ENCODE measurements at places on chromosomes 11 and 22.
A peak's percentile ranks its signal among the peaks of the same experiment; 100 is the strongest.

- DNase-seq = no peak
Observed at GRCh38 chr11:34928268-34928959, 12.0 kb downstream of the PDHX start.

GRCh38 chr11:130203766-130204702 is 44.5 kb downstream of the ST14 start:
- DNase-seq = no peak

DNA sequence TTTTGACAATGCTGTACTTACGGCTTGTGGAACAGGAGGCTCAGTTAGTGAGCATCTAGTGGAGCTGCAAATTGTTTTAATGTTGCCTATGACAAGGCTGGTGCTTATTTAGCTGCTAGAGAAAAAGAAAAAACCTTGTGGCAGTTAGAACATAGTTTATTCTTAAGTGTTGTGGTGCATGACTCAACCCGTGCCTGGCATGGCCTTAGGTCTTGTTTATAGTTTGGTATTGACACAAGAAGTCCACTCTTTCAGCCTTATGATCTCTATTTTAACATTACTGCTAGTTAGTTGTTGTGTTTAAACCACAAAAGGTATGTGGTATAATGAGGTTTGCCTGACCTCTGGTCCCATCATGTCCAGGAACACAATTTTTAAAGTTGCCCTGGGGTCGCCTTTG is 744.6 kb downstream of the FAM181B start:
- no peak for DNase-seq

GRCh38 chr11:87358461-87358860 is 320.7 kb downstream of the TMEM135 start:
- no peak for DNase-seq

DNA sequence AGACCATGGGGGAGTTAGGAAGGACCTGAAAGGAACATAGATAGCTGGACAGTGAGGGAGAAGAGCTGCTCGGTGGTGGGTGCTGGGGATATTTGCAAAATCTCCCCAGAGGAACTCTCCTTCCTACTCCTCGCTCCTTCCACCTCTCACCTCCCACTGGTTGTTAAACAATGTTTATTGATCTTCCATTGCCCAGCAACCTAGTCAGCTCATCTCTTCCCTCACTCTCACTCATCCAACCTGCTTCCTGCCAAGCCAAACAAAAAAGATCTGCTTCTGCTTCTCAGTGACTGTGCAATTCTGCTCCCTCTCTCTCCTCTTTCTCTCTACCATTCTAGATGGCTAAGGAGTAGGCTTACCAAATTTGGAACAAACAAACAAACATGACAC is 115.0 kb downstream of the SLC1A2 start:
- DNase-seq = no peak

- no peak for DNase-seq
Observed at GRCh38 chr11:36156817-36157519, 132.3 kb downstream of the COMMD9 start.

DNA sequence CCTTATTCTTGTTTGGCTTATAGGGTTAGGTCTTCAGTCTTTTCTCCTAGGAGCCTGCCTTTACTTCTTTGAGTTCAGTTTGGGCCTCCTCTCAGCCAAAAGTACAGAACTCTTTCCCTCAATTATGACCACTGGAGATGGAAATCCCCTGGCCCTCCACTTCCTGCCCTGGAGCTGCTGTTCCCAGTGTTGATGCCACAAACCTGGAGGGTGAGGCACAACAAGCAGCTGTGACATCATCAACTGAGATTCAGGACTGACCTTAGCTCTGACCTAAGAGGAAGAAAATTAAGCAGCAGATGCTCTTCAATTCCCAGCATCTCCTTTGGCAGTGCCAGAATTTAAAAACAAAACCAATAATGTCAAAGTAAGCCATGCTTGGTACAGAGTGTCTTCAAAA is 3.0 kb downstream of the ABTB2 start:
- no peak for DNase-seq

- DNase-seq = no peak
Observed at GRCh38 chr11:76694664-76695063, 24.1 kb upstream of the LRRC32 start.

- DNase-seq = no peak
Observed at GRCh38 chr22:48380016-48380665, 1447.5 kb downstream of the BRD1 start.

- DNase-seq = no peak
Observed at GRCh38 chr22:19571995-19572394, 47.8 kb upstream of the CLDN5 start.

GRCh38 chr22:49413146-49413545 is 414.5 kb downstream of the BRD1 start:
- DNase-seq = no peak

DNA sequence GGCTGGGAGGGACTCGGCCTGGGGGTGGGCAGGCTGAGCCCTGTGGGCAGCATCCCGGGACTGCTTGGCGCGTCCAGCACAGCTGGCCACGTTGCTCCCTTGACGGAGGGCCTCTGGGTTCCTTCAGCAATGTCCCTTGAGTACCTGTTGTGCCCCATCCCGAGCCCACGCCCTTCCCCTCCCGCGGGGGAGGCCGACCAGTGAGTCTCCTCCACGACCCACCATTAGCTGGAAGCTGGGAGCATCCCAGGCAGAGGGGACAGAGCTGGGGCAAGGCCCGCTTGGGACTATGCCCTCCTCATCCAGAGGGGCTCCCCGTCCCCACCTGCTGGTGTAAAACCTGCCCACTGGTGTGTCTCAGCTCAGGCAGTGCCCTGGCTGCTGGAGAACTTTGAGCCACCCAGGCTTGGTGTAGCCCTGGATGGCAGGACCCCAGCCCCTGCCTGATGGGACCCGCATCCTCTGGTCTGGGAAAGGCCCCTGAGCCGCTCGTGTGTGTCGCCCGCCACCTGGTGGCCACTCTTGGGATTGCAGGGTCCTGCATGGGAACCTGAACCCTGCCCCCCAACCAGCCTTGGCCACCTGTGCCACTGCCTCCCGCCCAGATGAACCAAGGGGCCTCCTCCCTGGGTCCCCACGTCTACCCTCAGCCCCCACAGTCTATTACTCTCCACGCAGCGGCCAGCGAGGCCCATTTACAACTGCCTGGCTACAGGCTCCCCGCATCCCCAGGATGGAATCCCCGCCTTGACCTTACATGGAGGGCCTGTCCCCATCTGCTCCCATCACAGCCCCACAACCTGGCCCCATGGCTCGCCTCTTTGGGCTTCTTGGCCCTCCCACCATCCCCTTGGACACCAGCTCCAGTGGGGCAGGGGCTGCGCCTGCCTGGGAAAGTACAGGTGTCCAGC is 16.6 kb upstream of the ARHGAP8 start:
- DNase-seq = peak; percentile 84

- no peak for DNase-seq
Observed at GRCh38 chr22:17130199-17130598, 9.0 kb upstream of the TMEM121B start.

DNA sequence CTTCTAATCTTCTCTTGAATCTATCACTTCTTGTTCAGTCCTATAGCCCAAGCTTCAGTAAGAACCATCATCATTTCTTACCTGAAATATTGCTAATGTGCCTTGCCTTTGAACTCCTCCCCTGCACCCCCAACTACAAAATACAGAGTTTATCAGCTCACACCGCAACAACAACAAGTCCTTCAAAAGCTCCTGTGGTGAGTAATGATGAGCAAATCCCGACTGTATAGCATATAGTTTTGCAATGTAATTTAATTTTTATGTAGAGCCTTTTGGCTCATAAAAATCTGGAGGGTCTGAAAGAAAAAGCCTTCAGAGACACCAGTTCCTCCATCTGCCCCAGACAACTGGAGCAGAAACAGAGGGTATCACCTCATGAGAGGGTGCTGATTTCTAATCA is 124.7 kb downstream of the ARHGAP32 start:
- no peak for DNase-seq

DNA sequence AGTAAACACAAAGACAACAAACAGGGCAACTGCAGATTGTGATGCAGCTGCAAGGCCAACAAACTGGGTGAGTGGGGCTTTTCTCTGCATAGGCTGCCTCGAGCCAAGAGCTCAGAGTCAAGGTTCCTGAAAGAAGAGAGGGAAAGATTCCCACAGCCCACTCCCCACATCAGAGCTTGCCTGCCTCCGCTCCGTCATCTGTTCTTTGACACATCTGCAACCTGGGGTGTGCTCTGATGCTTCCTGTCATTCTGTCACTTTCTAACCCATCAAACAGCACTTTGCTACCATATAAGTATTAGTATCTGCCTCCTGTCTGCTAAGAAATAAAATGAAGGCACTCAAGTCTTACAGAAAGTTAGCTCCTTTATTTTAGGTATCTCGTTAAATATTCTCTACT is 46.9 kb downstream of the C22orf31 start:
- DNase-seq = no peak

DNA sequence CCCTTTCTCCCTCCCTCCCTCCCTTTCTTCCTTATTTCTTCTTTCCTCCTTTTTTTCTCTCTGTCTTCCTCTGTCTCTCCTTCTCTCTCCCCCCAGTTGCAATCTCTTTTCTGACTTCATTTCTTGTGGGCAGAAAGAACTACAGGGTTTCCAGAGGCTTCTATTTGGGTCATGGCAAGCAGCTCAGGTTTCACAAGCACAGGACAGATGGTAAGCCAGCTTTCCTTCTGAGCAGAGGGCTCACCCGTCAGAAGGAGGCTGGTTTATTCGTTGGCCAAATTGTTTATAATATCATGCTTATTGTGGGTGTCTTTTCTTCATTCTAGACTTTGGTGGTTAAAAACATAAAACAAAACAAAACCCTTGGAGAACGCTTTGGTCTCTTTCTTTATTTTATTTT is 58.9 kb upstream of the CLMP start:
- DNase-seq = no peak

DNA sequence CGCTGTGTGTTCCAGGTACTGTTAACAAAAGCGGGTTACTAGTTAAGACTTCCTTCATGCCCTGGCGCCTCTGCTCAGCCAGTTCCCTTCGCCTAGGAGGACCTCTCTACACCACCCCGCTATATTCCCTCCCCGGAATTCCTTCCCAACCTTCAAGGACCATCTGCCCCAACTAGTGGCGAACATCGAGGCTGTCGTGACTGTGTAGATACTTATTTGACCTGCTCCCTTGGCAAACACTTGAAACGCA is 450 bp upstream of the BCL2L13 start:
- no peak for DNase-seq

GRCh38 chr11:64146036-64146955 is 19.6 kb downstream of the MACROD1 start:
- peak; percentile 9 for DNase-seq

DNA sequence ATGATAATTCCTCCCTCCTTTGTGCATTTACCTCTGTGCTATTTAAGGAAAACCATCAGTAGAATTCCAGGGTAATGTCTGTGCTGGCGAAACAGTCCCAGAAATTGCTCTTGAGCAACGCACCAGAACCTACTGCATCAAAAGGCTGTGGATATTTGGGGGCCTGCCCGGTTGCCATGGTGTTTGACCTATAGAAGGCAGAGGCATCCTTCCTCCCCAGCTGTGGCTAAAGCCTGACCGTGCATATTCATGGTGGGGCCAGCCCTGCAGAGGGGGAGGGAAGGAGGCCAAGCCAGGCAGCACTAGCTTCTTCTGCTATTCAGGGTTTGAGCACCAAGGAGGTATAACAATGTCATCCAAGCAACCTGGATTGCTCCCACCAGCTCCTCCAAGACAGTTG is 215.0 kb upstream of the E2F8 start:
- DNase-seq = no peak

DNA sequence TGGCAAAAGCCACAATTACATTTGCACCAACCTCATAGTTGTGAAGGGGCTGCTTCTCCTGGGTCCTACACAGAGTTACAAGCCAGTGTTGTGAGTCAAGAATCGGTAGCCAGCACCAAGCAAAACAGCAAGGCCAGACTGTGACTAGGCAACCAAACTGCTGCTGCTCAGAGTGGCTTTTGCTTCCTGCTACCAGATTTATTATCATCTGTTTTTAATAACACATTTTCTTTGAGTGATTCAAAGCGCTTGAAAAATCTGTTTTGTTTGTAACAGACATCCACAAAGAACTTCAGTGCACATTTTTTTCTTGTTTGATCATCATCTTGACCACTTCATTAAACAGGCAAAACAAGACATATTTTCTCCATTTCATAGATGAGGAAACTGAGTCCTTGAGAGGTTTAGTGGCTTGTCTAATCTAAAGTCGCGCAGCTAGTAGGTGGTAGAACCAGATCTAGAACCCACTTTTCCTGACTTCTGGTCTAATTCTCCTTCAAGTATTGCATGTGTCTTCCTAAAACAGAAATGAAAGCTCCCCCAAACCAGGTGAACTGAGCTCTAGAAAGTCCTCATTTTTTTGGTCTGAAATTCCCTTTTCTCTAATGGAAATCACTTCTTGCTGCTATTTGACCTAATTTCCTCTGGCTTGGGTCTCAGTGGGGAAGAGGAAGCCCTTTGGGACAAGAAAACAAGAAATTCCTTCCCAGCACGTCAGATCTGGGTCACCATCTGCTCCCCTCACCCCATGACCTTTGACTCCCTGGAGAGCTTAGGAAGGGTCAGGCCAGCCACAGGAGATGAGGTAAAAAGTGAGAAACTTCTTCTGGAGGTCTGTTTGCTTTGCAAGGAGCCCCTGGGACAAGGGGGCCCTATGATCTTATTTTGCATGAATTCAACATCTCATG is 39.9 kb downstream of the CWC15 start:
- no peak for DNase-seq

- no peak for DNase-seq
Observed at GRCh38 chr22:38069372-38070249, 12.4 kb downstream of the PICK1 start.

DNA sequence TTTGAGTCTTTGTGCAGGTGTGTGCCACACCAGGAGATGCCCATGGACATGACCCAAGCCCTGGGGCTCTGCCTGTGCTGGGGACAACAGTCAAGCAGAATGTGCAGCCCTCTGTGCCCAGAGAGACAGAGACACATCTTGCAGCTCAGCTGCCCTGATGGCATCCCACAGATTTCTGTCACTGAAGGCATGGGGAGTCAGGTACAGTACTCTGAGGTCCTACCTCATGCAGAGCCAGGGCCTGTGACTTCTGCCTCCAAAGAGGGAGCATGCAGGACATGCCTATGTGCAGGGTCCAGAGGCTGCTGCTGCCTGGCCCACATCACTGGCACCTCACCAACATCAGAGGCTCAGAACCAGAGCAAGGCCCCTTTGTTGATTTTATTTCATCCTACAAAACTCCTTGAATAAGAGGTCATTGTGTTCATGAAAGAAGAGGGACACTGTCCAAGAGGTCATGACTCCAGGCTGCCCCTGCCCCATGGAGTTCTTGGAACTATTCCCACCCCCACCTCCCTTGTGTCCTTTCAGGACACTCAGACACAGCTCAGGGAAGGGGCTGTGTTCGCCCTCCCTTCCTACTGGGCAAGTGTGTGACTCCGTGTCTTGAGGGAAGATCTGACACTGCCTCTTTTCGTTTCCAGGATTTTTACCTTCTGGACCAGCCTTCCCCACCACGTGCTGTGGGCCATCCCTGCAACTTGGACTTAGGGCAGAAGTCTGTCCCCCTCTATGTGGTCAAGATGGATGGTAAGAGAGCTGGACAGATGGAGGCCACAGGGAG is 62.3 kb downstream of the BTG4 start:
- DNase-seq = no peak

GRCh38 chr11:72885749-72886609 is 71.8 kb downstream of the ATG16L2 start:
- no peak for DNase-seq

- DNase-seq = no peak
Observed at GRCh38 chr11:1208394-1209261, 14.2 kb upstream of the MUC5B start.

Data from stimulated activated CD4-positive, alpha-beta T cell treated with anti-CD3 and anti-CD28 coated beads, Interleukin-1b, Interleukin-23, amount 100 ng/mL, for 1 hour (primary cell).